ENCODE measurements at places on chromosomes 6 and 20.
A peak's percentile ranks its signal among the peaks of the same experiment; 100 is the strongest.

DNA sequence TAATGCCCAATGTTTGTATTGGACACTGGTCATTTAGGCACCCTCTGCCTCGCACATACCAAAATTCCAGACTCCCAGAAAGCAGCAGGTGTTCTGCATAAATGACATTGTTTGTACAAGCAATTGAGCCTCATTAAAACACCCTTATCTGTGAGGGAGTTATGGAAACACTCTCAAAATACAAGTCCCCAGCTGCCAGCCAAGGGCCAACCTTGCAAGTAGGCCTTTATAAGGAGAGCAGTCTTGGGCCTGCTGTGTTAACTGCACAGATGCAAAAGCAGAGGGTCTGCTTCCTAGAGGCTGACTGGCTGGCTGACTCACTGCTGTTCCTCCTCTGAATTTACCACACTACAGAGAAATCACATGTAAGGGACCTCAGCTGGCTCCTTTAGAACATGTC, 150.4 kb upstream of the HMGN3 start:
- DNase-seq: no peak

DNA sequence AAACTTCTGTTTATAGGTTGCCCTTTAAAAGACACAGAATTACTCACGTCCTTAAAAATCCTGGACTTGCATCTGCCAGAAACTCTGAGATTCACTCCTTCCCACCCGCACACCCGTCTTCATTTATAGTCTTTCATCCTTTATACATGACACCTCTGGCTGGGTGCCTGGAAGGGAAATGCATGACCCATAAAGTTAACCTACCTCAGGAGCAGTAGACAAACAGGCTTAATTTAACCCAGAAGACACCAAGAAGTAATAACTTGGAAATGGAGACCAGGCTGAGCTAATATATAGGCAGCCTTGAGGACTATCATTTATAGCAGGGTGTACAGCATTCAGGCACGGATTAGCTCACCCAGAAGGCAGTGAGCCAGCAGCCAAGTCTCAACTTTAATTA, 429.0 kb upstream of the NRSN1 start:
- no peak for DNase-seq

GRCh38 chr6:3293271-3294155, 34.8 kb downstream of the PSMG4 start:
- no peak for DNase-seq

DNA sequence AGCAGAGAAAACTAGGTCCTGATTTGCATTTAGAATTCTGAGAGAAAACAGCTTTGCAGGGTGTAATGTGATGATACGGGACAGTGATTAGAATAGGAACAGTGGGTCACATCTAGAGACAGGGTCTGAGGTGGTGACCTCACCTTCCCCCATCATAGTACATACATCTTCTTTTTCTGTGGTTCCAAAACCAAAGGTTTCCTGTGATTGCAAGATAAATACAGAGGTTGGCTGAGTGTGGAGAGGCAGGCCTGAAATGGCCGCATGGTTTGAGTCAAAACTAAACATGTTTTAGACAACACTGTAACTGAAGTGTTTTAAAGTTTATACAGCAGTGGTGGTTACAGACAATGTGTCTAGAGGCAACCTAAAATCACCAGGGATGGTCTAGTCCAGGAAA, 10.4 kb upstream of the NT5DC1 start:
- DNase-seq: no peak

GRCh38 chr6:104829183-104829958, 30.3 kb downstream of the HACE1 start:
- DNase-seq: no peak

DNA sequence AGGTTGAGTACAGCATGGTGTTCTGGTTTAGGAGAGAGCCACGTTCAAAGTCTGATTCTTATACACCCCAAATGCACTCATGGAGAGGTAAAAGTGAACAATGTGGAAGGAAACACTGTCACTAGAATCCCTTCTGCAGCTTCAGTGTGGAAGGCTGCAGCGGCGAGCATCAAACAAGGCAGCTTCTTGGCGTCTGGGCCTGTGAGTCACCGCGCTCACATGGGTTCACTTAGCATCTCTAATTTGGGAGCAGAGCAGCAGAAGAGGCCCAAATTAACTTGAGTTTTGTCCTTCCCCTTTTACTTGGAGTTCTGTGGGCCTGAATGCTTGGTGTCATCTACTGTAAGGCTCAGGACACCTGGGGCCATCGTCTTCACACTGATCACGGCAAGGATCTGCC, 10.9 kb upstream of the E2F1 start:
- no peak for DNase-seq

- DNase-seq: peak; percentile 89
These were observed 4.3 kb downstream of the GABBR1 start for GRCh38 chr6:29628419-29629281.

- no peak for DNase-seq
These were observed 22.2 kb downstream of the EIF2S2 start for GRCh38 chr20:34089655-34090345.

GRCh38 chr20:61724376-61724775, 341.3 kb downstream of the TAF4 start:
- no peak for DNase-seq

- DNase-seq: no peak
These were observed 32.0 kb upstream of the TMEM217 start for GRCh38 chr6:37289931-37290330.
